ENCODE measurements at places on chromosomes 1 and 21.

- no peak for DNase-seq
These were observed 37.9 kb upstream of the BMP8B start for GRCh38 chr1:39826583-39826982.

GRCh38 chr1:94105957-94106529, 14.9 kb downstream of the ABCA4 start:
- DNase-seq: no peak

- no peak for DNase-seq
These were observed 124.2 kb downstream of the VPS13D start for GRCh38 chr1:12353981-12354380.

- DNase-seq: no peak
These were observed 547 bp downstream of the FOXD2 start for GRCh38 chr1:47438165-47439016.

DNA sequence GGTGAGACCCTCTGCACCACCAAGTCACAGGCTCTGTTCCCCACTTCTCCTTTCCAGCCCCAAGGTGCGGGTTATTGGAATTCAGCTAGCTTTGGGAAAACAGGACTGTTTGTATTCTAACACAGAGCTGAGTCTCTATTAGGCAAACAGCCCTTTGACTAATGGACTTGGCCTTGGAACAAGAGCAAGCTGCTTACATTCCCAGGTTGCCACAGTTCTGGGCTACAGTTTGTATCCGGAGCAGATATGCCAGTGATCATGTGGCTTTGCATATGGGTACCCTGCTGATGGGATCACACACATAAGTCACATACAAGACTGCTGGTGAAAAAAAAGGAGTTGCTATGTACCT, 110.5 kb upstream of the COA6 start:
- DNase-seq: no peak

GRCh38 chr1:46723901-46724300, 5.0 kb upstream of the EFCAB14 start:
- DNase-seq: no peak

DNA sequence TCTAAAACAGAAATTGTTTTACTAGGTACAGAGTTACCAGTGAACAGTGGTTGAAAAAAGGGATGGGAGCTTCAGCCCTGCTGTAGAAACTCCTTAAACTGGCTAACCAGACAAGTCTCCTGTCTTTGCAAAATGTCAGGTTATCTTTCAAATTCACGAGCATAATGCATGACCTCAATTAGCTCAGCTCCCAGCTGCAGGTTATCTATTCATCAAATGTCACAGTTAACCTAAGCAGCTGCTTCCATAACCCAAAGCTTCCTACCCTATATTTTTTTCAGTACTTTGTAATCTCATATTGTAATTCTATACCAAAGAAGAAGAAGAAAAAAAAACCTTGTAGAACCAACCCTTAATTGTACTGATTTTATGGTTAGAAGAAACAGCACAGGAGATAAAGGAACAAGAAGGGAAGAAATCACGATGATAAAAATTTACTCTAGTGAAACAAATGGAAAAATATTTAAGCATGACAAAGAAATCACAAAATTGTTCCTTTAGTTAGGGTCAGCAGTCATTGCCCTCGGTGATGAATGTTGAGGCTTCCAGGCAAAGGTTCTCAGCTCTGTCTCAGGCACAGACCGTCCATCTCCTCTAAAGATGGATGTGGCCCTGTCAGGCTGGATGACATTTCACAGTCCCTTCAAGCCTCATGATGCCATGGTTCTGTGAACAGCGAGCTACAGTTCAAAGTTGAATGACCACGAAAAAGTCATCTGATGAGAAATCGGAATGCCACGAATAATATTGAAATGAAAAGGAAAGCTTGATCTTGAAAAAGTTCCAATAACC, 95.9 kb downstream of the PLD5 start:
- DNase-seq: no peak

GRCh38 chr1:159663552-159663951, 50.8 kb downstream of the CRP start:
- no peak for DNase-seq

DNA sequence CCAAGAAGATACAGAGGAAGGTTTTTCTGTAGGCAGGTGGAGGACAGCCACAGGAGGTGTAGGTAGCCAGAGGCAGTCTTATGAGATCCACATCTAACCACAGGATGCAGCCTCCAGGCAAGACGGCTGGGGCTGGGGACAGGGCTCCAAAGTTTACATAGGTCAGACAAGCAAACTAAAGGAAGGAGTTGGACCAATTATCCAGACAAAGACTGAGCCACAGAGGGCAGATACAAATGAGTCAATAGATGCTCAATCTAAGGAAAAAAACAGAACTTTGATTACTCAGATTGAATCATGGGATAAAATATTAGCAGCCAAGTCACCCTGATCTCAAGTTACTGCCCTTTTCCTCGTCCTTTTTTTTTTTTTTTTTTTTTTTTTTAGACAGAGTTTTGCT, 91.6 kb downstream of the RGS7 start:
- DNase-seq: no peak

- no peak for DNase-seq
These were observed 315.4 kb downstream of the LMO4 start for GRCh38 chr1:87644033-87644578.

DNA sequence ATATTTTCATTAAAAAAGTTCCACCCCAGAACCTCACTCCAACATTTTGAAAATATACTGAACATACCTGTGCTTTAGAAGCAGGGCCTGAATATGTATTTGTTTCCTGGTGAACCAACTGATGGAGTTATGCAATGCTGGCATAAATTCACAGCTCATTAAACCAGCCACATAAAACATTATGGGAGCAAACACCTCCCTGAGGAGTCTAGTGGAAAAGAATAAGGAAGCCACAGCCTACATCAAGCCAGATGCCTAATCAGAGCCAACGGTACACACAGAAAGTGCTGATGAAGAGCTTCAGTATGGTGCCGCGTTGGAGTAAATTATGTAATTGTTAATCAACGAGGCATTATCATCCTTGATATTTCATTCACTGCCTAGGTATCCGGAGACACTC, 199.5 kb downstream of the AJAP1 start:
- no peak for DNase-seq

Measured in skeletal muscle cell (primary cell).